ENCODE measurements at places on chromosomes 3 and 15.
A peak's percentile ranks its signal among the peaks of the same experiment; 100 is the strongest.

- DNase-seq = peak; percentile 69
Observed at GRCh38 chr3:32391643-32392535, at the start of gene CMTM7. CMTM7 (plus strand) TSS chr3:32391853; CDS start chr3:32391907, 54 bp downstream.

- no peak for DNase-seq
Observed at GRCh38 chr3:36540888-36541518, 160.7 kb downstream of the STAC start.

DNA sequence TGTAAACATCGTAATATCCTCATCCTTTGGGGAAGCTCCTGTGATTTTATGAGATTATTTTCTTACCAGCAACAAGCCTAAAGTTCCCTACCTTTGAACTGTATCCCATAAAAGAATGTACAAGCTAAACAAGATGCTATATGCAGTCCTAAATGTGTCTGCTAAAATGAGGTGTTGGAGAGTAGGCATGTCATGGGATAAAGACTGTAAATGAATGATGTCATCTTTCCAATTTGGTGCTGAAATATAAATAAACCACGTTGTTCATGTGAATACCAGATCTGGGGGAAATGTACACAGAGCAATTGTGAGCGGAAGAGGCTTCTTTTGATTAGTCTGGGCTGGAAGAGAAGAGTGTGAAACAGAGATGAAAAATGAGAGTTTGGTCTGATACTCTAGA, 214.9 kb upstream of the WNT5A start:
- peak; percentile 47 for DNase-seq

- DNase-seq = no peak
Observed at GRCh38 chr15:90345857-90346256, 6.2 kb upstream of the ZNF774 start.

- DNase-seq = no peak
Observed at GRCh38 chr15:28904003-28904402, 18.2 kb downstream of the APBA2 start.

GRCh38 chr15:56322444-56322843, 42.8 kb upstream of the TEX9 start:
- no peak for DNase-seq
